ENCODE measurements at places on chromosomes 1 and 21.

DNA sequence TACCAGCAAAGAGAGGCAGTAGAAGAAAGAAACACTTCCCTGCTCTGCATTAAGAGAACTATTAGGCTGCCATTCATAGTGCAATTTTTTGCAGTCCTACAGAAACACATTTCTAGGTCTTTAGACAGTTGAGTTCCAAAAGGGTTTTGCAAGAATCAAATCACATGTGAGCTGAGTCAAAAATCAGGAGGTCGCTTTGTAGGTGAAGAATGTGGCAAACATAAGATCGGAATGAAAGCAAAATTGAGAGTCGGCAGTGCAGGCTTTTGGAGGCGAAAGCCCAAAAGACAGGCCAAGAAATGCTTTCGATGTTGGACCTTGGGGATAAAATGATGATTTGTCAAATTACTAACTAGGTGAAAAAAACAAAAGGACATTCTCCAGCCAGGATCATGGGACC, 213.5 kb upstream of the NRIP1 start:
- no peak for DNase-seq

- DNase-seq = no peak
Observed at GRCh38 chr1:44553127-44553758, 121.0 kb downstream of the TMEM53 start.

GRCh38 chr1:25794325-25794724, 5.7 kb upstream of the SELENON start:
- DNase-seq = no peak

DNA sequence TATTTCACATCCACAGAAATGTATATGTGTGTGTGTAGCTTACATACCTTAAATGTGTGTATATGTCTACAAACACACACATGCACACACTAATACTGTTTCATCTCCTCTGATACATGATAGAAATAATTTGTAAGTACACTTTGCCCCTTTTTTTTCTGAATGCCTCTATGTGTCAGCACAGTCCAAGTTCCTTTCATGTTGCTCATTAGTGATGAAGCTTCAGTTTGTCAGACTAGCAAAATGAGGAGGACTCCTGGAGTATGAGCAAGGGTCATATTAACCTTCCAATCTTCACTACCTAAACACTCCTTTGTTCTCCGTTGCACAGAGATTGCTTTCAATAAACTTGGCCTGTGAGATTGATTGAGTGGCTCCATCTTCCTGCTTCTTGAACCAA, 935.4 kb downstream of the MRPL39 start:
- no peak for DNase-seq

- DNase-seq = no peak
Observed at GRCh38 chr1:78375996-78376395, 114.8 kb upstream of the PTGFR start.

DNA sequence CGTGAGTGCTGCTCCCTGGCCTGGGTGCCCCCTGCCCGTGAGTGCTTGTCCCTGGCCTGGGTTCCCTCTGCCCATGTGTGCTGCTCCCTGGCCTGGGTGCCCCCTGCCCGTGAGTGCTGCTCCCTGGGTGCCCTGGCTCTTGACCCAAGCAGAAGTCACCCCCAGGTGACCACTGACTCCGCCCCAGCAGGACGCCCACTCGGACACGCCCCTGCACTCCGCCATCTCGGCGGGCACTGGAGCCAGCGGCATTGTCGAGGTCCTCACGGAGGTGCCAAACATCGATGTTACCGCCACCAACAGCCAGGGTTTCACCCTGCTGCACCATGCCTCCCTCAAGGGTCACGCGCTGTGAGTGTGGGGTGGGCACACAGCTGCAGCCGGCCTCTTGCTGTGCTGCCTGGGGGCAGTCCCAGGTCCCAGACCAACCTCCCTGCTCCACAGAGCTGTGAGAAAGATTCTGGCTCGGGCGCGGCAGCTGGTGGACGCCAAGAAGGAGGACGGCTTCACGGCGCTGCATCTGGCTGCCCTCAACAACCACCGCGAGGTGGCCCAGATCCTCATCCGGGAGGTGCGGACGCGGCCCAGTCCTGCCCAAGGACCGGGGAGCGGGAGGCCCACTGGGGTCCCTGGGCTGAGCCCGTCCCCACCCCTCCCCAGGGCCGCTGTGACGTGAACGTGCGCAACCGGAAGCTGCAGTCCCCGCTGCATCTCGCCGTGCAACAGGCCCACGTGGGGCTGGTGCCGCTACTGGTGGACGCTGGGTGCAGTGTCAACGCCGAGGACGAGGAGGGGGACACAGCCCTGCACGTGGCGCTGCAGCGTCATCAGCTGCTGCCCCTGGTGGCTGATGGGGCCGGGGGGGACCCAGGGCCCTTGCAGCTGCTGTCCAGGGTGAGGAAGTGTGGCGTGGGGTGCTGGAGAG, 3.9 kb upstream of the MMP23B start:
- DNase-seq = no peak

DNA sequence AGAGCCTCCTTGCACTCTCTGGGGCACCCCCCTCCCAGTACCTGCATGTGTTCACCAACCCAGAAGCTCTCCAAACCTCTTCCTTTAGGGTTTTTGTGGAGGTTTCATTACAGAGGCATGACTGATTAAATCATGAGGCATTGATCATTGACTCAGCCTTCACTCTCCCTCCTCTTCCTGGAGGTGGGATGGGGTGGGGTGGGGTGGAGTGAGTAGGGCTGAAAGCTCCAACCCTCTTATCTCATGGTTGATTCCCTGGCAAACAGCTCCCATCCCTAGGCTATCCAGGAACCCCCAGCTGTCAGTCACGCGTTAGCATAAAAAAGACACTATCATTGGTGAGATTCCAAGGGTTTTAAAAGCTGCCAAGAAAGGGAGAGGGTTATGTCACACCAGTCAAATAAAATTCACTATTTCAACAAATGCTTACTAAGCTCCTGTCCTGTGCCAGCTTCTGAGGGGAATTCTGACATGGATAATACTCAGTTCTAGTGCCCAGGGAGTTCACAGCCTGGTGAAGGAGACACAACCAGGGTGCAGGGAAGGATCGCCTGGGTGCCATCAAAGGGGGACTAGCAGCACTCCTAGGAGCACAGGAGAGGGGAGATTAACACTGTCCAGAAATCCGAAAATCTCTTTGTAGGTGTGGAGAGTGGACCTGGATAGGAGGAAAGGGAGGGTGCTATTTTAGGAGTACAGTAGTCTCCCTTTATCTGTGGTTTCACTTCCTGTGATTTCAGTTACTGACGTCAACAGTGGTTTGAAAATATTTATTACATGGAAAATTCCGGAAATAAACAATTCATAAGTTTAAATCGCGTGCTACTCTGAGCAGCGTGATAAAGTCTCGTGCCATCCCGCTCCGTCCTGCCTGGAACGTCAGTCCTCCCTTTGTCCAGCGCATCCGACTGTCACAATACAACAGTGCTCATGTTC, 6.8 kb upstream of the IL24 start:
- DNase-seq = no peak
